Dorsolateral prefrontal cortex (tissue), 122 donors: ENCODE measurements at places on chromosomes 7 and 10. TPM values are rescaled to one million over a fixed set of nuclear protein-coding genes. Genes with fewer than 3 reads are reported as not detected.

The ACHE gene
- 39.8 TPM for total RNA-seq

DNA sequence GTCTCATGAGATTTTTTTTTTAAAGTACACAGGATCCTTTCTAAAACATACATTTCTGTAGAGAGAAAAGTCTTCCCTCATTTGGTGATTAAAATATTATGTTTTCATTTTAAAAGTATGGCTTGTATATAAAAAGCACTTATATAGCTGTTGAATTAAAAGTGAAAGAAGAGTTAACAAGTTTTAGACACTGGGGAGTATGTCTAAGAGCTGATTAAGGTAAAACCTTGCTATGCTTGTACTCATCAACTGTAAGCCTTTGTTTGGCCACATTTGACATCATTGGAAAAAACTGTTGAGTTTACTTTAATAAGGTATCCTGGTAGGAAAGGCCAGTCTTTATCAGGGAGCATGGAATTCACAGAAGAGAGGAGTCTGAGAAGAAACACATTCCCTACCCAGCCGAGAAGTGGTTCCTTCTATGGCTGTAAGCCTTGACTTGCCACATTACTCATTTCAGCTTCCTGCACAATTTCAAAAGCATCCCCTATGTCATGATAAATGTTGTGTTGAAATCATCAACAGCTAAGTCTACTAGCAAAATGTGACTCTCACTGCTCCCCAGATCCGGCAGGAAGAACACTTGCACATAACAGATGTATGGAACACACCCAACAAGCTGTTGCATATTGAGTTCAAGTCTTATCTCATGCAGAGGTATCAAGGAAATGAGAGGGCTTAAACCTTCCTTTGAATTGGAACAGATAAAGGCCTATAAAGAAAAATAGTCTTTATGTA, 171.8 kb upstream of the CDK1 start:
- no peak for DNase-seq

GRCh38 chr7:3559278-3559677, 258.2 kb downstream of the SDK1 start:
- no peak for DNase-seq

DNA sequence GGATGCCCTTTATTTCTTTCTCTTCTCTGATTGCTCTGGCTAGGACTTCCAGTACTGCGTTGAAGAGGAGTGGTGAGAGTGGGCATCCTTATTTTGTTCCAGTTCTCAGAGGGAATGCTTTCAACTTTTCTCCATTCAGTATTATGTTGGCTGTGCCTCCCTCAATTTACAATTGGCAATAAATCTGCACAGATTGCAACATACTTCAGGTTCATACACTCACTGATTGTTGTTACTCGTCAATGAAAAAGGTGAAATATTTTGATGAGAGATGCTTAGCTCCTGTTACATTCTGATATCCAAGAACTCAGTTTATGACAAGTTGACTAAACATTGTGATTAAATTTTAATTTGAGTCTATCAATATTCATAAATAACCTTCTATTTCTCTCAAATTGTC, 37.9 kb upstream of the DKK1 start:
- DNase-seq, result no peak

- DNase-seq, result no peak
Measured at GRCh38 chr10:24556750-24557742, 166.6 kb downstream of the ARHGAP21 start.

DNA sequence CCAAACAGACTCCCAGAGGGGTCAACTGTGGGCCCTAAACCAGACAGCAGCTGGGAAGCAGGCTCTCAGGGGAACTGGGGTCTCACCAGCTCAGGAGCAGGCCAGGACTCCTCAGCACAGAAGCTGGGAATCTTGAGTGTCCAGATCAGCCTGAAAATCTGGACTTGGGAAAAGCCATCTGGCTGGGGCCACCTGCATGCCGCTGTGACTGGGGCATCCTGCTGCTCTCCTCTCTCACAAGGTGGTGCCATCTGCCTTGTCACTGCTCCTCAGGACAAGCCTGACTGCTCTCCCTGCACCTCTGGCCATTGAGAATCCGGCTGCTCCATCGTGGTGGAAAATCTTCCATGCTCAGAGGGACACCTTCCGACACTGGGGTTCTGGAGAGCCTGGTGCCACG, 141.4 kb downstream of the PLPP4 start:
- no peak for DNase-seq

DNA sequence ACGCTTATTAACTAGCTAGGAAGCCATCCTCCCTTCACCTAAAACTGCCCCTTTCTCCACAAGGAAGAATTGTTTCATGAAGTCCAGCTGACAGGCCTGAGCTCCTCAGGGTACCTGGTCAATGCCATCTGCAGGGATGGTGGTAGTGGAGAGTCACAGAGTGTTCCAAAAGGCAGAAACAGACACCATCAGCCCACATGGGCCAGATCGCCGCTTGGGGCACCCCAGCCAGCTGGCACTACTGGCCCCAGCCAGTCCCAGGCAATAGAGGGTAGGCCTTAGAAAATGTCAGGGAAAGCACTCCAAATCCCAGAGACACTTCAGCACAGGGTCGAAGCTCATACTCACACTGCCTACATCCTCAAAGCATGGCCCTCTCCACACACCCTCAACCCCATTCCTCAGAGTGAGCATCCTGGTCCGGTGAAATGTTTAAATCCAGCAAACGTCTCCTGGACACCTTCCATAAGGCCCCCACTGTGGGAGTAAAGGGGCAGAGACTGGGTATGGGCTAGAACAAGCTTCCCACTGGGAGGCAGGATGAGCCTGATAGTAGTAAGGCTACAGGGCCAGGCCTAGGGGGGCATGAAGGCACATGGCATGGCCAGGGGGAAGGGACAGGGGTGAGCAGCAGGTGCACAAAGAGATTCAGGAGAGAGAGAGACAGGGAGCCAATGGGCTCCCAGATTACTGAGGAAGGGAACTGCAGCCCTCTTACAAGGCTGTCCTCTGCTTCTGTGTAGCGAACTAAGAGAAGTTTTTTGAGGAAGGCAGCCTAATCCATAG, 1.9 kb downstream of the LRRC20 start:
- DNase-seq, result peak; percentile 78

- DNase-seq, result no peak
Measured at GRCh38 chr10:50552771-50553535, 70.8 kb downstream of the SGMS1 start.

DNA sequence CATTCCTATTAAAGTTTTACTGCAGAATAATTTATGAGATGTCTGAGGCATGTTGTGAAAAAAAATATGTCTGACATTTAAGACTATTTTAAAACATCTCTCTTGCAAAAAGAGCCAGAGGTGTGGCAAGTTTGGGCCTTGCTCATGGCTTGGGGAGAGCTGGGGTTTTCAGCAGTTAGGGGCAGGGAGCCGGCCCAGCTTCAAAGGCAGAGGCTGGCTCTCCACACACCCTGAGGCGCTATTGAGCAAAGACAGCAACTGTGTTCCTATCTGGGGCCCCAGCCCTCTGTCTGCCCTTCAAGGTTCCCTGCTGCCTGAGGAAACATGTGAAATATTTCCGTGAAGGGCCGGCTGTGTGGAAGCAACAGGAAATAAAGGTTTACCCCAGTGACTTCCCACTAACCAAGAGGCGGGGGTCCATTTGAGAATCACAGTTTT, 94.0 kb downstream of the SORBS1 start:
- DNase-seq, result no peak

GRCh38 chr10:72509206-72509799, 116.6 kb downstream of the MICU1 start:
- no peak for DNase-seq

- DNase-seq, result peak; percentile 39
Measured at GRCh38 chr7:24442170-24442777, 131.0 kb upstream of the PALS2 start.
